ENCODE measurements at places on chromosomes 7 and 10.

DNA sequence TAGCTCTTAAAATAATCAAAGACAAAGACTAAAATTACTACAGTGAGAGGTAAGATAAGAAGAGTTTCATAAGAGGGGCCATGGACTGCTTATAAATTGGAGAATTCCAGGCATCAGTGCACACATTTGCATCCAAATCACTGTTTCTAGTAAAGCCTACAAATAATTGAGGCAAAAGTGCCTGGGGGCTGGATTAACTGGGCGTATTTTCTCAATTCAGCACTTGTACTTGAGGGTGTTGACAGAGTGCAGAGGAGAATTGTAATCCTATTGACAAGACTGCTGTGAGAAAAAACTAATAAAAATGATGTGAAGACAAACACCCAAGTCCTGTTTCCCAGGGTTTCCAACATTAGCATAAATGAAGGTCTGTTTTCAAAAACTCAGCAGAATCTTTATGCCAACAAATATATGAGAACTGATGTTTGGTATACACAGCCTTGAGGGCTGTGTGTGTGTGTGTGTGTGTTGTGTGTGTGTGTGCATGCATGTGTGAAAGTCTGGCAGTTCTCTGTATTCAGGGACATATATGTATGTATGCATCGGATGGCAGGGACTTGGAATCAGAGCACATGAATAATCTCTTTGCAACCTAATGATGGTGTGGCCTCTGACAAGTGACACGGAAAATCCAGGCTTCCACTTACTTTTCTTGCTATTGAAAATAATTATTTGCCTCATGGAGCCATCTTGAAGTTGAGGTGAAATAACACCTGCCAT is 182.1 kb upstream of the CDC14C start:
- no peak for DNase-seq

- peak; percentile 26 for DNase-seq
These were observed 344.9 kb upstream of the CHRM2 start for GRCh38 chr7:136523571-136523970.

DNA sequence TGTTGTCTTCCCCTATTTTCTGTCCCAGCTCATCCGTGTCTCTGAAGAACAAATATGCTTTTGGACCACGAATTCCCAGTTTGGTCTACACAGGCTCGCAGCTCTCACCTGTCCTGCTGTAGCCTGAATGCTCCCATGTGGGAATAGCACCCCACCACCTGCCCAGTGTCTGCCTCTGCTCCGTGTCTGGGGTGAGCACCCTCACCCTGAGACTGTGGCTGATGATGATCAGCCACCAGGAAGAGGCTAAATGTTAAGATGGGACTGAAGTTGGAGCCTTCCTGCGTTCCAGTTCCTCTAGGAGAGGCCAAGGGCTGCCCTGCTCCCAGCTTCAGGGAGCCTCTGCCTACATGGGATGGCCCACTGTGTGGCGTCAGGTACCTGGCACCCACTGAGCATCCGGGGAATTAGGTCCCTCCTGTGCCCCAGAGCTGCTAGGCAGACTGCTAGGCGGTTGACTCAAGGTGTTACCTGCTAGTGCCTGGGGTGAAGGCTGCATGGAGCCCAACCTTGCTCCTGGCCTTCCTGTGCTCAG is 3.7 kb downstream of the PGAM2 start:
- DNase-seq, result no peak

GRCh38 chr10:44979281-44980191 is 927 bp upstream of the DEPP1 start:
- DNase-seq, result no peak

DNA sequence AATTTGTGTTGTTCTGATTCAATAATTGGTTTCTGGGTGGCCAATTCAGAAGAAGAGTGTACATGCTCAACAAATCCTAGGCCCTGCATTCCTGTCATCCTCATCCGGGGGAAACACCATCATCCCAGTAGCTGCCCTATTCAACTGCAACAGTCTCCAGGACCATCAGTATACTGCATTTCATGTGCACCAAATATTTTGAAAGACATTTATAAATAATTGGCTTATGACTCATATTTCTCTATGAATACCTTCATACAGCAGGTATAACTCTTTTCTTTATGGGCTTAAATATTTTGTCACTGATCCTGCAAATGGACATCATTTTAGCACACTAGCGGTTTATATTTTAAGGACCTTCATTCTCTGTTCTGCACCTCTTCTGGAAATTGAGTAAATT is 38.0 kb downstream of the CD36 start:
- DNase-seq, result no peak

Measured in fibroblast of skin of left biceps (primary cell).